ENCODE measurements at places on chromosomes 7 and 10.

DNA sequence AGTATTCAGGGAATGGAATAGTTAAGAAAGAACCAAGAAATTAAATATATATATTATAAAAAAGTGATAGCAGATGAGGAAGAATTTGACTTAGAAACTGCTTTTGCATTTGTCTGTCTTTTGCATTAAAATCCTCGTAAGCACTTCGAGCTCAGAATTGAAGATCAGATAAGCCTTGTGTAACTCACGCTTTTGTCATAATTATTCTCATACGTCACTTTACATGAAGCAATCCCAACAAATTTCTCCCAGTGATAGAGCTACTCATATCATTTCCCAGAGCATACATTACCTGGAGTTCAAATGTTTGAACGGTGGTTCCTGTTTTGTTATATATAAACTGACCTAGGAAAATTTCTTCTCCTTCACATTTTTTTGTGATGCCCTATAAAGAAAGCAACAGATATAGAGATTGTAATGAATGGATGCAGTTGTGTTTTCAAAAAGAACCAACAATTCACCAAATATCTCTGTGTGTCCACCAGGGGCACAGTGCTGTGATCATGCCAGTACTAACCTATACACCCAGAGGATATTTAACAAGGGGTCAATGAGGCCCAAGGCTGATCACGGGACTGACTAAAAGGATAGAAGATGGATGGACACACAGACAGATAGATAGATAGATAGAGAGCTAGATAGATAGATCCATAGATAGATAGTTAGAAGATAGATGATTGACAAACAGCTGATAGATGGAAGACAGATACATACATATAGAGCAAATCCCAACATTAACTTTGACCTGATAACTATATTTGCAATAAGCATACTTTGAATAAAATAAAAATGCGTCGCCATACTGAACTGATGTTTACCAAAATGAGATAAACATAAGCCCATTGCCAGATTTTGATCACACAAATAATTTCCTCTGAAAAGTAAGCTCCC is 9.3 kb upstream of the HUS1 start:
- DNase-seq = no peak

GRCh38 chr7:15487896-15488295 is 73.9 kb downstream of the AGMO start:
- DNase-seq = no peak

GRCh38 chr10:6665847-6666246 is 85.8 kb upstream of the PRKCQ start:
- DNase-seq = no peak

GRCh38 chr7:148481971-148482626 is 108.5 kb upstream of the C7orf33 start:
- no peak for DNase-seq
